ENCODE measurements at places on chromosomes 5 and 9. TPM values are rescaled to one million over a fixed set of nuclear protein-coding genes. Genes with fewer than 3 reads are reported as not detected.

The ISL1 gene
- 0.07 TPM for polyA plus RNA-seq

- no peak for DNase-seq
These were observed 327.4 kb downstream of the AGTPBP1 start for GRCh38 chr9:85414390-85414789.

- peak; percentile 22 for DNase-seq
These were observed 44.2 kb downstream of the NIPSNAP3B start for GRCh38 chr9:104808035-104808614.

GRCh38 chr5:108726446-108727235 lies 21.1 kb upstream of the FER start:
- DNase-seq, result no peak

- DNase-seq, result peak; percentile 35
These were observed 1.4 kb downstream of the MLLT3 start for GRCh38 chr9:20620650-20621470.

- DNase-seq, result no peak
These were observed 409.3 kb downstream of the AGTPBP1 start for GRCh38 chr9:85332487-85332886.

- peak; percentile 66 for DNase-seq
These were observed 29.9 kb downstream of the CD180 start for GRCh38 chr5:67166460-67167285.

The GRIA1 gene
- 0.03 TPM for polyA plus RNA-seq

DNA sequence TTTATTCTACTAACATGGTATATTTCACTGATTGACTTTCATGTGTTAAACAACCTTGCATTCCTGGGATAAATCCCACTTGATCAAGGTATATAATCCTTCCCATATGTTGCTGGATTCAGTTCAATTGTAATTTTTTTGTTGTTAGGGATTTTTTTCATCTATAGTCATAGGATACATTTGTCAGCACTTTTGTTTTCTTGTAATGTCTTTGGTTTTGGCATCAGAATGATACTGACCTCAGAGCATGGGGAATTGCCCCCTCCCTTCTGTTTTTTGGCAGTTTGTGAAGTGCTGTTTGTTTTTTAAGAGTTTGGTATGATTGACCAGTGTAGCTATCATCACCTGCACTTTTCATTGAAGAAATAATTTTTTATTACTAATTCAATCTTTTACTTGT lies 176.8 kb upstream of the RASEF start:
- no peak for DNase-seq

DNA sequence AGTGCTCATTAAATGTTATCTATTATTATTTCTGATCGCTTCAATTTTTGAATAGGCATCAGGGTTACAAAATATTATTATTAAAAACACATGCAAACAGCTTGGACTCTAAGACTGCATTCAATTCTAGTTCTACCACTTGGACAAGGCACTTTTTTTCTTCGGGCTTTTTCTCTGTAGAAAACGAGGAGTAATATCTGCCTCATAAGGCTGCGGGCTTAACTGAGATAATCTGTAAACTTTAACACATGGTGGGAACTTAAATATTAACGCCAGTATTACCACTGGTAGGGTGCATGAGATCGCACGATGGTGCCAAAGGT lies 511 bp upstream of the SPDL1 start:
- no peak for DNase-seq

The SNAPC4 gene
- polyA plus RNA-seq, result 5.1 TPM

- DNase-seq, result peak; percentile 74
These were observed 438 bp downstream of the SOX30 start for GRCh38 chr5:157651623-157652376.

- DNase-seq, result no peak
These were observed at the start of gene GPX8 for GRCh38 chr5:55159763-55160492. Gene GPX8, plus strand, starts transcription at chr5:55160171. Its CDS starts 22 bp downstream, at chr5:55160193.

DNA sequence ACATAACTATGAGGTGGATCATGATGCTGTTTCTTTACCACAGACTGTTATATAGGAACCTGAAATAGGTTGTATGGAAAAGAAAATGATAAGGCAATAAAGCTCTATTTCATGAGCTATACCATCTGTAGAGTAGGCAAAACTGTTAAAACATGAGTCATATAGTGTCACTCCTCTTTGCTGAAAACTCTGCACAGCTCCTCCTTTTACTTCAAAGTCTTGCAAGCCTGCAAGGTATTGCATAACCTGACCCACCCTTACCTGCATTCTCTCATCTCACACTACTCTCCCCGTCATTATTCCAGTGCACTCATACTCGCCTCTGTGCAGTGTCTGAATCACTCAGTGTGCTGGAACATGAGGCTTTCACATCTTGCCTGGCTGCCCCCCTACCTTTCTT lies 790.1 kb downstream of the EFNA5 start:
- no peak for DNase-seq

Measured in psoas muscle (tissue), 8 donors.